ENCODE measurements at places on chromosomes 4 and X.

DNA sequence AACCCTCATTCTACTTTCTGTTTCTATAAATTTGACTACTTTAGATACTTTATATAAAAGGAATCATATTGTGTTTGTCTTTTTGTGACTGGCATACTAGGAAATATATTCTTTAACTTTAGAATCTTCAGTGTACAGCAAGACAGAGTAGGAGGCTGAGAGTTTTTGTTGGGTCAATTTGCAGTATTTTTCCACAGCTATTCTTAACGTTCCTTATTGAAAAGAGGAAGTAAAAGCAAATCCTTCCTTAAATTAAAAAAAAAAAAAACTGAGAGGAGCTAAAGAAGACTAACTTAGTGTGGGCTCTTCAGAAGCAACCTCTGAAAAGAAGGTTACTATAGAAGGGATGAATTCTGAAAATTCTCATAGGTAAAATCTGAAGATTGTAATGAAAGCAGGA, 1194.6 kb downstream of the ADGRL3 start:
- DNase-seq, result no peak

DNA sequence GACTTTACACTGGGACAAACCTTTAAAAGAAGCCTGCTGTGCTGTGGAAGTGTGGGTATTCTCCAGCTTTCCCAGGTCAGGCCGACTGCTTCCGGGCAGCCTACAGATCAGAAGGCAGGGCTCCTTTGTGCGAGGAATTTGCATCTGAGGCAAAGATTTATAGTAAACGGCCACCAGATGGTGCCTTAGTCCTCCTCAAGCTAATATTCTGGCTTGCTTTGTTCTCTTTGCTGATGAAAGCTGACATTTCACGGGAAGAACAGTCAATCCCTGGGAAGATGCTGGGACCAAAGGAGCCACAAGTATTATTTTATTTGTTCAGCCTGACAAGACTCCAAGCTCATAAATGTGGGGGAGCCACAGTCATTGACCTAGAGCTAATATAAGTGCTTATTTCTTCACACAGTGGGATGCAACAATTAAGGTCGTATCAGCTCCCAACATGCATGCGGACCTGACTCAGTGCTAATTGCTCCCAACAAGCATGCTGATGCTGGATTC, 120.7 kb upstream of the TRIM2 start:
- no peak for DNase-seq

- no peak for DNase-seq
Observed at GRCh38 chrX:37383313-37383712, 34.1 kb downstream of the PRRG1 start.

- no peak for DNase-seq
Observed at GRCh38 chr4:69653147-69653546, at the start of gene UGT2A1. Gene UGT2A1, minus strand, starts transcription at chr4:69653247. Its CDS starts 5,603 bp downstream, at chr4:69647644.

- DNase-seq, result no peak
Observed at GRCh38 chrX:18032486-18033221, 171.6 kb upstream of the RAI2 start.

DNA sequence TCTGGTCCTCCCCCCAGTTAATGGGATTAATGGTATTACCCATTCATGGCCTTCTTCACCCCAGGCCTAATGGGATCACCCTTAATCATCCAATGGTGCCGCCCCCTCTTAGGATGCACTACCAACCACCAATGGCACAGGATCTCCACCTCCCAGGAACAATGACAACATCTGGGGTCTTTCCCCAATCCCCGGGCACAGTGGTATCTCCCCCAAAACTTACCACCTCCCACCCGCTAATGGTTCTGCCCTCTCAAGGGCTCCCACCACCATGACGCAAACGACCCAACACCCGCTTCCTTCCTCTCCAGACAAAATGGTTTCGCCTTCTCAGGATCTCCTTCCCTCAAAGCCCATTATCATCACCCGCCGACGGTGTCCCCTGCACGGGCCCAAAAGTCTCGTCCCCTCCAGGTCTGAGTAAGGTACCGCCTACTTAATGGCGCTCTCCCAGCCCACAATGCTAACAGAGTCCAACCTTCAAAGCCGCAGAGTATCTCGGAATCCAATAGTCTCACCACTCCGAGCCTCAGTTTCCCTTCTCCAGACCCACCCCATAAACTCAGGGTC, 458 bp downstream of the GRIPAP1 start:
- peak; percentile 36 for DNase-seq

- DNase-seq, result no peak
Observed at GRCh38 chr4:32226733-32227132, 1506.6 kb downstream of the PCDH7 start.

DNA sequence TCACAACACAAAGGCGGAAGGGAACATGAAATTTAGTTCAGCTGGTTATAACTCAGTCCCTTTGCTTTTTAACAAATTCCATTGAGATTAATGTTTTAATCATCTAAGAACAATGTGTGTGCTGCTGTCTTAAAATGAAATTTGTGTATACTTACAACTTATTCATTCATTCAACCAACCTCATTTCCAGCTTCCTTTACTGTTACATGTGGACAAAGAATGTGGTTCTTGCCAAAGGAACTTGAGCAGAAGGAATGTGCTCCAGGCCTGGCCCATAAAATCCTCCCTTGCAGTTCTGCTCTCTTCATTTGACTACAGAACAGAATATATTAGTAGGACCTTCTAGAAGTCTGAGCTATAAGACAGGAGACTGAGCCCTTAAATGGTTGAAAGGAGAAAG, 176.8 kb upstream of the GLRA2 start:
- no peak for DNase-seq

GRCh38 chr4:101730291-101731117, 60.0 kb upstream of the BANK1 start:
- DNase-seq, result no peak

Measured in stimulated activated CD8-positive, alpha-beta memory T cell treated with anti-CD3 and anti-CD28 coated beads, Interleukin-15, amount 100 ng/mL, for 4 hours (primary cell).